GM19239 (cell line): ENCODE measurements at places on chromosomes 5 and 9.

DNA sequence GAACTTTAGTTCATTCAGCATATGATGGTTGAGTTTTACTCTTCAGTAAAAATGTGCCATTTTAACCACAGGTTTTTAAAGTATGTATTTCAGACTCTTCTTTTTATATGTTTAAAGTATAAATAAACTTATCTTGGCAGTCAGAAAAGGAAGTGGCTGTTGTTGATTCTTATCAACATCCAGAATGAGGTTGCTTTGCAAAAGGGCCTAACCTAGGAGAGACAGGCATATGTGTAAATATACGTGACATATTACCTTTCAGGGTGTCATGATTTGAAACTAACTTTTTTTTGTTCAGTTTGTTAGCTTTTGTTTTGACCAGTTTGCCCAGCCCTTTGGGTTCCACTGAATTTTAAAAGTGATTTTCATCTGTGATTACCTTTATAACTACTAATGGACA is 7.4 kb downstream of the SMARCA2 start:
- DNase-seq: no peak

- no peak for DNase-seq
These were observed 139.8 kb downstream of the IRX2 start for GRCh38 chr5:2611659-2612058.

- DNase-seq: no peak
These were observed at the start of gene PCDHA12 for GRCh38 chr5:140875085-140876065. Gene PCDHA12 (plus strand): TSS chr5:140875308. CDS start chr5:140875473, 165 bp downstream.

- DNase-seq: no peak
These were observed 69.8 kb upstream of the CCDC112 start for GRCh38 chr5:115366223-115366622.

- DNase-seq: no peak
These were observed 89.7 kb downstream of the PPP2R2B start for GRCh38 chr5:146788898-146789297.

GRCh38 chr9:105023788-105024187 is 95.8 kb upstream of the ABCA1 start:
- DNase-seq: no peak

DNA sequence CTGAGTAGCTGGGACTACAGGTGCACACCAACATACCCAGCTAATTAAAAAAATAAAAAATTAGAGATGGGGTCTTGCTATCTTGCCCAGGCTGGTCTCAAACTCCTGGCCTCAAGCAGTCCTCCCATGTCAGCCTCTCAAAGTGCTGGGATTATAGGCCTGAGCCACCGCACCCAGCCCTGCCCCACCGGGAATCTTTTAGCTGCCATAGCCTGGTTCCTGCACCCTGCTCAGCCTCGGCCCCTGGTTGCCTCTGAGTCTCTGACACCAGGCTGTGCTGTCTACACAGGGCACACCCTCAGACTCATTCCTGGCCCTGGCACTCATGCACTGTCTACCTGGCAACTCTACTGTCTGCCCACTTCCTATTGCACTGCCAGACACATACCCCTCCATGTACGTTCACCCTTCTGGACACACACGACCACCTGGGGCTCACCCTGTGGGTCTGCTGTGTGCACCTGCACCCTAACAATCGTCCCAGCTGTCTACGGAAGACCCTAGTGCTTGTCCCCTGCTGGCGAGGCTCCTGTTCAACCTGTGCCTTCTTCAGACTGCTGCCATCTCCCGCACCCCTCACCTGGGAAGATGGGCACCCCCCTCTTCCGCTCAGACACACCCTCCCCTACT is 1.4 kb downstream of the PROP1 start:
- no peak for DNase-seq

DNA sequence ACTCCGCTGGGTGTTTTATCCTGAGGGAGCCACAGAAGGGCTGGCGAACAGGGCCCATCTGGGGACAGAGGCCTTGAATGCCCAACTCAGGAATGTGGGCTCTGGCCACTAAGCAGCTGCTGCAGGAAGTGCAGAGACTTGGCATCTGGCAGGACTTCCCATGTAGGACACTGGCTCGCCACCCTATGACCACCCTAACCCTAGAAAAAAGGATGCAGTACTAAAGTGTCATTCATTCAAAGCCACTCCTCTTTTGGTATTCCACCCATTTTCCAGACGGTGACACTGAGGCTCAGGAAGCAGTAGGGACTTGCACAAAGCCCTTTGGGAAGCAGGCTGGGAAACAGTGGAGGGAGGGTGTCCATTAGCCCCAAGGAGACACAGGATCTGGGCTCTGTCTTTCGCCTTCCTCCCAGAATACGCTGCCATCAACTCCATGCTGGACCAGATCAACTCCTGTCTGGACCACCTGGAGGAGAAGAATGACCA is 3.0 kb downstream of the BBLN start:
- no peak for DNase-seq

DNA sequence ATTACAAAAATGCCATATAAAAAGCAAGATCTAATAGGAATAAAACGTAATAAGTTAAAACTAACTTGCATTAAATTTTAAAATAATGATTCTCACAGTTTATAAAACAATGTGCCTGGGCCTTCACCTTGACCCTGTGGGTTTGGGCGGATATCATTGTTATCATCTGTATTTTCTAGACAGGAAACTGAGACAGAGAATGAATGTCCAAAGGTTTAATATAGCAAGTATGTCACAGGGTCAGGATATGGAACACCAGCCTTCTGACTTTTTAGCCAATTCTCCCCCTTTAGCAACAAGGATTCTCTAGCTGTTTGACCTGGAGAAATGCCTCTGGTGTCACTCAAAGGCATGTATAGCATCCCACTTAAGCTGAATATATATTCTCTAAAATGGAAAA is 67.2 kb downstream of the ITGA1 start:
- no peak for DNase-seq
